ENCODE measurements at places on chromosomes 11 and 22.

DNA sequence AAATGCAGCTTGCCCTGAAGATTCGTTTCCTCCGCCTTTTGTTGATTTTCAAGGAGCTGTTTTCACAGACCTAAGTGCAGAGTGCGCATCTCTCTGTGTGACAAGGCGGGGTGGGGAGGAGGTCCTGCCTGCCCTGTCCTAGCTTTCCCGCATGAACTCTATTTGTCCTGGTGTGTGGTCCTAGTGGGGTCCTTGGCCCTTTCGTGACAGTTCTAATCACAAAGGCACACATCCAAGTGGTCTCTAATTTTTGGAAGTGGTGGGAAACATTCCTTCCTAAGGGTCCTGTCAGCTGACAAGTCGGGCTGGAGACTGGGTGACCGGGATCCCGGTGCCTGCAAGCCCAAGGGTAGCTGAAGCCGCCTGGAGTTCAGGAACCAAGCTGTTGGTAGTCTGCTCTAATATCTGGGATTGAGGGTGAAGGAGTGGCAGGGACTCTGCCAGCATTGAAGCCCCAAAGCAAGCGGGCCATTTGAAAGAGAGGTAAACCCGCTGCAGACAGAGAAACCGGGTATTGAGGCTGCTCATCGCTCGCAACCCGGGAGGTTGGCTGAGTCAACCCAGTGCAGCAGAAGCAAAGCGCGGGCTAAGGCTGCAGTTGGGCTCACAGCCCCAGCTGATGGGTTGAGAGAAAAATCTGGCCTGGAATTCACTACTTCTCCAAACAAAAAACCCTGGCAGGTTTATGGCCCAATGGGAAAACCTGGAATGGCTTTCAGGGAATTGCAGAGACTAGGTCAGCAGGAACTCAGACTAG lies 28.1 kb upstream of the FBXO3 start:
- peak; percentile 92 for DNase-seq

GRCh38 chr11:78398715-78399114 lies 18.9 kb downstream of the GAB2 start:
- no peak for DNase-seq

- peak; percentile 81 for DNase-seq
Observed at GRCh38 chr11:130390071-130390758, 38.2 kb downstream of the ADAMTS8 start.

DNA sequence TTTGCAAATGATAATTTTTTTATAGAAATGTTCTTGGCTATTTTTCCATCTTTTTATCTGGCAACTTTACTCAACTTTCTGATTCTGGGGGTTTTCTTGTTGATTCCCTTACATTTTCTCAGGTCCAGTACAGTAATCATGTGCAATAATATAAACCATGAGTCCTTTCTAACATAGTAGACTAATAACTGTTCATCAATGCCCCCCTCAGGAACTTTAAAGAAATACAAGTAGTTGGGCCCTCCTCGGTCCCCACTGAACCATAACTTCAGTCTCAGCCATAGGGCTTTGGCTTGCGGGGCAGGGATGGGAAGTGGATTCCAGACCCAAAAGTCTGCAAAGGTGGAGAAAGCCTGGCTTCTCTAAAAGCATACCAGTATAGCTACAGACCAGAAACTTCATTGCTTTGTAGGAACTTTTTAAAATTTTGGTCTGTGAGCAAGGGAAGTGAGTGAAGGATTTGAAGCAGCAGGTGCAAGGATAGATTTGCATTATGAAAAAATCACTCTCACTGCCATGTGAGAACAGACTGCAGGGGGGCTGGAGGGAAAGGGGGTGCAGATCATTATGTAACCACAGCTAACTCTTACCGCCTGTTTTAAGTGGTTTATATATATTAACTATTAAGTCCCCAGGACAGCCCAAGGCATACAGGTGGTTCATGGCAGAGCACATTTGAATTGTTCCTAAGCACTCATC lies 10.4 kb upstream of the TUB start:
- DNase-seq = peak; percentile 46

DNA sequence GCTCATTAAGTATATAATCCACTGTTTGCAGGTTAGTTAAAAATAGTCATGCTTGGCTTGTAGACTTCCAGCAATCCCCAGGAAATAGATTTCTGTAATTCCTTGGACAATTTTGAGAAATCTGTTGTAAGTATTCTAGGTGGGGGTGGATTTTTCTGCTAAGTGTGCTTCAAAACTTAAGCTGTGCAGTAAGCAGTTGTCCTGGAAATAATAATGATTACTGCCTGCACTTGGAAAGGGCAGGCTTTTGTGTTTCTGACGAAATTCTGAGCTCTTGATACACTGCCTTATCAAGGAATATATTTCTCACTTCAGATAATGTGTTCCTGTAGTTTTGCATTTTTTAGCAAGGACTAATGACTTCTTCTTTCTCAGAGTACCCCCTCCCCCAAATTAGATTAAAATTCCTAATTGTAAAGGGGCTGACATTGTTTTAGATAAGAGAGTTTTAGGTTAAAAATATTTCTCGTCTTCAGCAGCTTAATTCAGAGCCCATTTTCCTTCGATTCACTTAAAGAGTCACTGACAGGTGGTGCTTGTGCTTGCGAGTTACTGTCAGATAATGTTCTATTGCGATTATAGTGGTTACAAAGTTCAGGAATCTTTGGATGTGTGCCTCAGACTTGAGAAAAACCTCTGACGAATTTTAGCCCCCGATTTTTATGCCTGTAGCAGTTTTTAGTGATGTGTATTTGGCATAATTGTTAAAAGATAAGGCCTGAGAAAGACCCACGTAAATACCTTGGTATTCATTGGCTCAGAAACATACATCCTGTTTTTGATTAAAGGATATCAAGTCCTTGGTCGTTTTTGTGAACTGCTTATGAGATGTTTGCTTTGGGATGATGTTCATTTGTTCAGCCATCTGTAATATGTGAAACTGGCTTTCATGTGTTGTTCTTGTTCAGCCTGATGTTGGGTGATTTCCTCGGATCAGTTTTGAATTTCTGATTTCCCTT lies 120.5 kb downstream of the HIPK3 start:
- DNase-seq = peak; percentile 30

GRCh38 chr11:85746670-85747069 lies 60.7 kb upstream of the CCDC89 start:
- DNase-seq = no peak

GRCh38 chr11:85718991-85719807 lies 33.2 kb upstream of the CCDC89 start:
- DNase-seq = peak; percentile 98

GRCh38 chr22:49381595-49382450 lies 445.9 kb downstream of the BRD1 start:
- DNase-seq = no peak

DNA sequence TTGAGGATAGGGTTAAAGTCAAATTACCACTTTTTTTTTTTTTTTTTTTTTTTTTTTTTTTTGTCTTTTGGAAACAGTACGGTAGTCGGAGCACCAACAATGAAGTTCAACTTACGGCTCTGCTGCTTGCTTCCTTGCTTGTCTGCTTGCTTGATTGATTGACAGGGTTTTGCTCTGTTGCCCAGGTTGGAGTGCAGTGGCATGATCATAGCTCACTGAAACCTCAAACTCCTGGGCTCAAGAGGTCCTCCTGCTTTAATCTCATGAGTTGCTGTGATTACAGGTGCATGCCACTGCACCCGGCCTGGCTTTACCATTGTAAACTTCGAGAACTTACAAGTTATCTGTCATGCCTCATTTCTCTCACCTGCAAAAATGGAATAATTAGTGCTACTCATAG lies 5.8 kb downstream of the SGSM3 start:
- DNase-seq = no peak

DNA sequence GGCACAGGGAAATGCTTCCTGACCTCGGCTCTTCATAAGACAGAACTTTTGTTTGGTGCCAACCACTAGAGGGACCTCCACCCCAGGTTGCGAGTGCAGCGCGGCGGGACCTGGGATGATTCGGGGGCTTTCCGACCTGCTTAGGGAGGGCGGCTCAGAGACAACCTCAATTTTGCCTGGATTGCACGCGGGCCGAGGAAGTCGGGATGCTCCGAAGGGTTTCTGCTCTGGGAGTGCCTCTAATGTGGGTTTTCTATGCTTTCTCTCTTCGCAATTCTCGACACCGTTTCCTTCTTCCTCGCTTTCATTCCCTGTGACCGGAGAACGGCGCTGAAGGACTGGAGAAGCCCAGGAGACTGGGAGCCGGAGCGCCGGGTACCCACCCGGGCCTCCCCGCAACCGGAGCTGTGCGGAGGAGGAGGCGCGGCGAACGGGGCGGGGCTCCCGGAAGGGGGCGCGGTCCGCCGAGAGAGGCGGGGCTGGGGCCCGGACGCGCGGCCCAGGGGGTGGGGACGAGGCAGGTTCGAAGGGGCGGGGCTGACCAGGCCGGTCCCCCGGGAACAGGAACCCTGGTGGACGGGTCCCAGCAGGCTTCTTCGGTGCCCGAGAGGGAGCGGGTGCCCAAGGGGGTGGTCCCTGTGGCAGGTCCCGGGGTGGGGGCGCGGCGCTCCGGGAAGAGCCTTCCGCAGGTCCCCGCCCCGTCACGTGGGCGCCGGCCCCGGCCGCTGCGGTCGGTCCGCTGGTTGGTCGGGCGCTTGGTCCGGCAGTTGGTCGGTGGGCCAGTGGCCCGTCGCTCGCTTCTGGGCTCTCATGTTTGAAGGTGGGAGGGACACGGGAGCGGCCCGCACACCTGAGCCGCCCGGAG lies at the start of gene PPFIBP2:
Gene PPFIBP2, plus strand, starts transcription at position 766 of the 865 bp plus-strand sequence. CDS start 35,477 bp downstream, outside the sequence.
- DNase-seq = peak; percentile 55

- DNase-seq = no peak
Observed at GRCh38 chr11:128089962-128090361, 497.4 kb downstream of the ETS1 start.

- DNase-seq = no peak
Observed at GRCh38 chr11:101262995-101263394, 133.4 kb upstream of the PGR start.

DNA sequence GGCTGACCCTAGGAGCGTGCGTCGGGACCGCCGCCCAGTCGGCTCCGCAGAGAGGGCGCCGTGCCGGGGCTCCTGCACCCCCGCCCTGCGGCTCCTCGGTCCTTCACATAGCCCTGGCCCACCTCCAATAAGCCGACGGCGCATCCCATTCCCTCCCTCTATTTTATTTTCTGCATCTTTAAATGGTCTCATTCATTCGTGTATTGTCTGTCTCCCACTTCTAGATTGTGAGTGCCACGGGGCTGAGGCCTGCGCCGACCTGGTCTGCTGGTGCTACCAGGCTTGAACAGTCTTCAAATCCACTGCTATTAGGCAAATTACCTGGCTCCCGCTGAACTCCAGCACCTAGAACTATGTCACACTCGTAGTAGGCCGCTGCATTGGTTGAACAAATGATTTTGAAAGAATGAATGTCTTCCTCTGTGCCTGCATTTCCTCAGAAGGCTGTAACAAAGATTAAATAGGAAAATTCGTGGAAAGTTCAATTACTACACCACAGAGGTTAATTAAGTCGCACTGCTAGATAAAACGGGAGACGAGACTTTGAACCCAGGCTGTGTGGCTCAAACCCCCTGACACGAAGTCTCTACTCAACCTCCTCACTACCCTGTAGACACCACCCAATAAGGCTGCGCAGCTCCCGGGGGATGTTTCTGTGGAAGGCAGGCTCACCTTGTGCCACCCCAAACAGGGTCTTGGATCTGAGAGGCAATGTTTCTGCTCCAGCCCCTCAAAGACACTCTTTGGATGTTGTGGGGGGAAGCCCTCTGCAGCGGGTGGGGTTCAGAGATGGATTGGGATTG lies 1.2 kb upstream of the PPP1R14B start:
- DNase-seq = no peak

- no peak for DNase-seq
Observed at GRCh38 chr11:61554172-61554988, 26.5 kb downstream of the SYT7 start.

- DNase-seq = no peak
Observed at GRCh38 chr11:70536051-70536877, 137.9 kb downstream of the CTTN start.

DNA sequence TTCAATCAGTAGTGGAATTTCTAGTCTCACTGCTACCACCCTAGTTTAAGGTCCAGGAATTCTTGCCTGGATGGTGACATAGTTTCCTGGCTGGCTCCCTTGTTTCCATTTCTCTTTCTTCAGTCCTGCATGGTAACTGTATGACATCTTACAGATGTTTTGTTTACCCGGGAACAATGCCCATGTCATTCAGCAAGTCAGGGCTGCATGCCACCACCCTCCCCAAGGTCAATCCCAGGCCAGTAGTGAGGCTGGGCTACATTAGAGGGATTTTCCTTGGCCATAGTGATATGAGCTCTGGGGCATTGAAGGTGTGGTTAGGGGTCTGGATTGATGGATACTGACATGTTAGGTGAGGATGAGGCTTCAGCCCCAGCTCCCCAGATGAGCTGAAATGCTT lies 114.9 kb upstream of the E2F8 start:
- no peak for DNase-seq

DNA sequence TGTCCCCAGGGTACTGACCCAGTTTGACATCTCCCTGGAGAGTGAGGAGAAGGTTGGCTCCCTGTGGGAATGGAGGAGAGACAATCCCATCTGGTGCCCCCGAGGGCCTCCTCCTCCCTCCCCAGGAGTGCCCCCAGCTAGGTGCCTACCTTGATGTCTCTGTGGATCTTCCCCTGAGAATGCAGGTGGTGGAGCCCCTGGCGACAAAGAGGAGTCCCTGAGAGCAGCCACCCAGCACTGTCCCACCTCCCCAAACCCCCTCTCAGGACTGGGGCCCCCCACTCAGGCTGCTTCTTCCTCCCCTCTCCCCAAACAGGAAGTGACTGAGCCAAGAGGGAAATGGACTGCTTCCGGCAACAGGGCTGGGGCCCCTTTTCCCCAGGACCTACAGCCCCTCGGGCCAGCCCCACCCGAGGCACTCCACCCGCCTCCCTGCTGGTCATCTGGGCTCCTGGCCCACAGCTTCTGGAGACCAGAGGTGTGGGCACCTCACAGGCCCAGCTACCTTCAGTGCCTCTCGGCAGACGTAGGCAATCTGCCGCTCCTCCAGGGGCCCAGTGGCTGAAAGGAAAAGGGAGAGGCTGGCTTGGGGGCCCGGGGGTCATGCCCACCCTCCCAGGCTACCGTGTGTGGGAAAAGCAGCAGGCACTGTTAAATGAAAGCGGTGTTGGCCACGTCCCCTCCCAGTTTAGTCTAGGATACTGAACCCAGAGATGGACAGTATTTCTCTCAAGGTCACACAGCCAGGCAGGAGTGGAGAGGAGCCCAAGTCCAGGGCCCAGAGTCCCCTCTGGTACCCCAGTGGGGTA lies 1.2 kb downstream of the MAP4K2 start:
- no peak for DNase-seq

- DNase-seq = no peak
Observed at GRCh38 chr22:19543970-19544708, 19.9 kb upstream of the CLDN5 start.

DNA sequence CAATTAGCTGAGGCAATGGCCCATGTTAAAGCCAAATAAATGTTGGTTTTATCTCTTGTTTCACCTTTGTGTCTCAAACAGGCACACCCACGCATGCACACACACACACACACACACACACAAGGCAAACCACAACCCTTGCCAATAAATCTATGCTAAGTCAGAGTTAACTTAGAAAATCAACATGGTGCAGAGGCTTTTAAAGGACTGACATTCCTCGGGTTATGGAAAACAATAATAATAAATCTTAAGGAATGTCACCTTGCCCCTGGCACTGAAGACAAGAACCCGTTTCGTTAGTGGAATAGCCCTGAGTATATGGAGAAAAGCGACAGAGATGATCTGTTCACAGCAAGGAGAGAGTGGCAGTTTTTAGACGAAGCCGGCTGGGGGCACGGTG lies 326.3 kb downstream of the NTM start:
- no peak for DNase-seq

GRCh38 chr22:36301384-36301828 lies 48.5 kb downstream of the APOL1 start:
- DNase-seq = peak; percentile 72

GRCh38 chr11:127997594-127997993 lies 589.8 kb downstream of the ETS1 start:
- DNase-seq = no peak

GRCh38 chr22:27022274-27022895 lies 365.0 kb downstream of the MIAT start:
- DNase-seq = no peak
